COR-L47 (cell line): ENCODE measurements at places on chromosomes 3 and 15.

DNA sequence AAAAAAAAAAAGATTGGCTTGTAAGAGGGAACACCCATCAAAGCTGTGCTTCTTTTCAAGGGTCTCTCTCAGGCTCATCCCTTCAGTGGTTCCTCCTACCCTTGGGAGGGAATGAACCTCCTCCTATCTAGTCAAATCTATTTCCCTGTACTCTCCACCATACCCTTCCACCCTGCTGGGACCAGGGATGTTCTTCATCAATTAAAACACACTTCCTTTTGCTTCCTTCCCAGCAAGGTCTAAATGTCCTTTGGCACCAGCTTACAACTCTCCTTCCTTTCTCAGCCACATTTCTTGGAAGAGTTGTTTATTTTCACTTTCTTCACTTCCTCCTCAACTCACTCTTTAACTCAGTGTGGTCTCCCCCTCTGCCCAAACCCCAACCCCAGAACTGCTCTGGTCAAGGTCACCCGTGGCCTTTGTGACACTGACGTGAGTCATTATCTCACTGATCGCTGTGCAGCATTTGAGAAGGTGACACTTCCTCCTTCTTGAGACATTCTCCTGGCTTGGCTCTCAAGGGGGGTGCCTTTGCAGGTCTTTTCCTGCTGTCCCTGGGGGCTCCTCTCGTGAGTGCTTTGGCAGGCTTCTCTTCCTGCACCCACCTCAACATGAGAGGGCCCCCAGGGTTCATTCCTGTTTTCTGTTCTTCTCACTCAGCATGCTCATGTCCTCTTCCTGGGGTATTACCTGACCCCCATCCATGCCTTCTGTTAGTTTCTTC is 210.5 kb upstream of the TLE3 start:
- no peak for DNase-seq

- no peak for DNase-seq
These were observed 440.7 kb downstream of the MAGI1 start for GRCh38 chr3:65597952-65598413.

DNA sequence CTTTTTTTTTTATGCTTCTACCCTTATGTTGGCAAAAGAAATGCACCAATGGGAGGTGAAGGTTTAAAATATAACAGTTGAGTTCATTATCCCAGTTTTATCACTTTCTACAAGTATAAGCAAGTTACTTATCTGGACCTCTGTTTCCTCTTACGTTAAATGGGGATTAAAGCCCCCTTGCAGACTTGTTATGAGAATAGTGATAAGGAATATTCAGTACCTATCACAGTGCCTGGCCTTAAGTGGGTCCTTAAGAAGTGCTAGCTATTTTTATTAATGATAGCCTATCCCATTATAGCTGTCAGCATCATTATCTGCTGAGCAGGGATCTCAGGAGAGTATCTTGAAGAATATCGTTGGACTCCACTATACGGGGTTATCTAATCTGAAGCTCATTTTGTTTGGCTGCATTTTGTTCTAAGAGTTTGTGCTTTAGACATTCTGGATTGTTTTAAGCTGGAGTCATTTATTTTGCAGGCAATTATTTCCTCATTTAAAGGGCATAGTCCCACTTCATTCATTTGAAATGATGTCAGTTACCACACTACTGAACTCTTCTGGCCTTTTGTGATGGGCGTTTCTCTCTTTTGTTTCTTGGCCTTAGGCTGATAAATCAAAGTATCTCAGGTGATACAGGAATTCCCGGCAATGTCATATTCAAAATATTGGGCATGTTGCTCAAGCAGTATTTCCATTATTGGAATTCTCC is 28.8 kb downstream of the RAB8B start:
- DNase-seq, result no peak

DNA sequence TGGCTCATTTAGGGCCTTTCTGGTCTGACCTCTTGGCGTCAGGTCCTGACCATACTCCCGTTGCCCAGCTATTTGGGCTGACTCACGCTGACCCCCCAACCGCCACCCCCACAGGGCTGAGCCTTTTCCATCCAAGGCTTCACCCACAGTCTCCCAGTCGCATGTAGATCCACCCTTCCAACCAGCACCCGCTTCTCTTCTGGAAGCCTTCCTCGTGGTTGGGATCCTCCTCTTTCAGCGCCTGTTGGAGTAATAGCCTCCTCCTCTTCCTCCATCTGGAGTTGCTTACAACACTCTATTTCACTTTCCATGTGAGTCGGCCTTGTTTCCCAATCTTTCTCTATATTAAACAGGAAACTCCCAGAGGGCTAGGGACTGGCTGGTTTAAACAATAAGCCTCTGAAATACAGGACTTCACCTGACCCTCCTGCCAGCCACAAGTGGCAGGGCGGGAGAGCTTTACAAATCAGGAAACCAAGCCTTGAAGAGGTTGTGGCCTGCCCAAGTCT is 2.1 kb upstream of the ALAS1 start:
- no peak for DNase-seq

- DNase-seq, result no peak
These were observed 44.3 kb upstream of the CPNE4 start for GRCh38 chr3:132079147-132079546.

GRCh38 chr3:23580096-23580713 is 225.6 kb upstream of the UBE2E1 start:
- no peak for DNase-seq

DNA sequence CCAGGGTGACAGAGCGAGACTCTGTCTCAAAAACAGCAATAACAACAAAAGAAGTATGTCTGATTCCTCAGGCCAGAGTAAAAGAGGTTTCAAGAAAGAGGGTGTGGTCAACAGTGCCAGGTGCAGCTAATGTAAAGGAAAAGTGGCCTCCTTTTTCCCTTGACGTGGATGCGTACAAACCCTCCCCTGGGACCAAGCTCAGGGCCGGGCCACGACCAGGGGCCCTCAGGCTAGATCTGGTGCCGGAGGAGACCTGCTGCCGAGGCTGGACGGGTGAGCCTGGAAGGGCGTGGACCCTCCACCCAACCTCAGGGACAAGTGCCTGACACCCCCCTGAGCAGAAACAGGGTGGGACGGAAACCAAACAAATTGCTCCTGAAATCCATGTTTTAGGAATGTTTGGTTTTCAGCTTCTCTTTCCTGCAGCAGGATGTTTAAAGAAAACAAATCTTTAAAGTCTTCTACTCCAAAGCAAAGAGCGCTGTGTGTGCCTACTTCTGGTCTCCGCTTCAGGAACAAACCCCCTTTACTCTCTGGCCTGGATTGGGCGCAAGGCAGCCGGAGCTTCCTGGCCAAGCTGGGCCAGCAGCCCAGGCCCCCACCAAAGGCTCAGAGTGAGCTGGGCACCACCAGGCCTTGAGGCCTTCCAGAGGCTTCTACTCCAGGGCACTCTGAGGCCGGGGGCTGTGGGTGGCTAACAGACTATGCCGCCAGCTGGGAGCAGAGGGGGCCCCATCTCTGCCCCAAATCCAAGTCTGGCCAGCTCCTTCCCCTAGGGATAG is 21.4 kb downstream of the ZDHHC19 start:
- DNase-seq, result no peak

- DNase-seq, result no peak
These were observed 61.8 kb downstream of the SLC9A9 start for GRCh38 chr3:143786219-143787191.

GRCh38 chr15:63901912-63902670 is 68.3 kb upstream of the HERC1 start:
- DNase-seq, result no peak

DNA sequence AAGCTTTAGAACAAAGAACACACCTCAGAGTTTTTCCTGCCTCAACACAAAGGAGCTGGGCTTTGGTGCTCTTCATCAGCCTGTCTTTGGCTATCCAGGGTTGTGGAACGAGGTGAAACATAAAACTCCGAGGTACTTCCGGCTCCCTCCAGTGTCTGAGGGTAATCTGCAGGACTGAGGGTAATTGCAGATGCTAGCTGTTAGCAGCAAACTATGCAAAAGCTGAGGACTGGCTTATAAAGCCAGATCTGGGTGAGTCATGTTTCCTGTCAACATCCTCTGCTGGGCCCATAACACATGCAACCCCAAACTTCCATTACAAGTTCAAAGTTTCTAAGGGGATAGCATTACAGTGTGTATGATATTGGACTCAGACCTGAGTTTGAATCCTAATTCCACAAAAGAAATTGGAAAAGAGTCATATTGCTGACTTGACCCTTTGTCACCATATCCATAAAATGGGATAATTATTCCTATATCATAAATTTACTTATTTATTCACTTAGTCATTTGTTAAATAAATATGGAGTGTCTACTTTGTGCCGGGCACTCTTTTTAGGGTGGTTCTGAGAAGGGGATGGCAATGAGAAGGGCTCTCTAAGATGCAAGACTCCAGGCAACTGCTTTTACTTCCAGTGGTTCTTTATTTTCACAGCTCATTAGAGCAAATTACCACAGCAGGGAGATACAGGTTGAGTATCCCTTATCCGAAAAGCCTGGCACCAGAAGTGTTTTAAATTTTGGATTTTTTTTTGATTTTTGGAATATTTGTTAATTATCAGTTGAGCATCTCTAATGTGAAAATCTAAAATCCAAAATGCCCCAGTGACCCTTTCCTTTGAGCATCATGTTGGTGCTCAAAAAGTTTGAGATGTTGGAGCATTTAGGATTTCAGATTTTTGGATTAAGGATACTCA is 9.5 kb upstream of the TRIM69 start:
- peak; percentile 13 for DNase-seq
